Stomach (tissue), 19 donors: ENCODE measurements at places on chromosomes 13 and 19. TPM values are rescaled to one million over a fixed set of nuclear protein-coding genes. Genes with fewer than 3 reads are reported as not detected.
A peak's percentile ranks its signal among the peaks of the same experiment; 100 is the strongest.

GRCh38 chr19:42366673-42367072 lies 23.4 kb downstream of the CNFN start:
- no peak for DNase-seq

Gene SIGLECL1
- total RNA-seq = not detected

Gene PCP2
- total RNA-seq = not detected

DNA sequence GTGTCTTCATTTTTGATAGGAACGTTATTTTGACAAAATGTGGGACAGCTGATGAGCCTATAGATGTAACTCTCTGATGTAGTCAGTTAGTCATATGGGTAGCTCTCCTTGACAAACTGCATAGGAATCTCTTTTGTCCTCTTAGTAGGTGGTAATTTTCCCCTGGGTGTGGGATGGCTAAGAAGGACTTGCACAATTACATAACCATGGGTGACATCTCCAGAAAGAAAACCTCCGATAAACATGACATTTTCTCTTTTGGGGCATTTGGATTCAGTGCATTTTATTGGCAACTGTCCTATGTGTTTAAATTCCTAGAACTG lies 41.8 kb downstream of the IGFL3 start:
- DNase-seq = no peak

Gene NKG7
- total RNA-seq = not detected

DNA sequence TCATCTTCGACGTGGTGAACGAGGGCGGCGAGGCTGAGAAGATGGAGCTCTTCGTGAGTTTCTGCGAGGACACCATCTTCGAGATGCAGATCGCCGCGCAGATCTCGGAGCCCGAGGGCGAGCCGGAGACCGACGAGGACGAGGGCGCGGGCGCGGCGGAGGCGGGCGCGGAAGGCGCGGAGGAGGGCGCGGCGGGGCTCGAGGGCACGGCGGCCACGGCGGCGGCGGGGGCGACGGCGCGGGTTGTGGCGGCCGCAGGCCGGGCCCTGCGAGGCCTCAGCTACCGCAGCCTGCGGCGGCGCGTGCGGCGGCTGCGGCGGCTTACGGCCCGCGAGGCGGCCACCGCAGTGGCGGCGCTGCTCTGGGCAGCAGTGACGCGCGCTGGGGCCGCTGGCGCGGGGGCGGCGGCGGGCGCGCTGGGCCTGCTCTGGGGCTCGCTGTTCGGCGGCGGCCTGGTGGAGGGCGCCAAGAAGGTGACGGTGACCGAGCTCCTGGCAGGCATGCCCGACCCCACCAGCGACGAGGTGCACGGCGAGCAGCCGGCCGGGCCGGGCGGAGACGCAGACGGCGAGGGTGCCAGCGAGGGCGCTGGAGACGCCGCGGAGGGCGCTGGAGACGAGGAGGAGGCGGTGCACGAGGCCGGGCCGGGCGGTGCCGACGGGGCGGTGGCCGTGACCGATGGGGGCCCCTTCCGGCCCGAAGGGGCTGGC lies 52.6 kb downstream of the MAP4K1 start:
- DNase-seq = no peak

DNA sequence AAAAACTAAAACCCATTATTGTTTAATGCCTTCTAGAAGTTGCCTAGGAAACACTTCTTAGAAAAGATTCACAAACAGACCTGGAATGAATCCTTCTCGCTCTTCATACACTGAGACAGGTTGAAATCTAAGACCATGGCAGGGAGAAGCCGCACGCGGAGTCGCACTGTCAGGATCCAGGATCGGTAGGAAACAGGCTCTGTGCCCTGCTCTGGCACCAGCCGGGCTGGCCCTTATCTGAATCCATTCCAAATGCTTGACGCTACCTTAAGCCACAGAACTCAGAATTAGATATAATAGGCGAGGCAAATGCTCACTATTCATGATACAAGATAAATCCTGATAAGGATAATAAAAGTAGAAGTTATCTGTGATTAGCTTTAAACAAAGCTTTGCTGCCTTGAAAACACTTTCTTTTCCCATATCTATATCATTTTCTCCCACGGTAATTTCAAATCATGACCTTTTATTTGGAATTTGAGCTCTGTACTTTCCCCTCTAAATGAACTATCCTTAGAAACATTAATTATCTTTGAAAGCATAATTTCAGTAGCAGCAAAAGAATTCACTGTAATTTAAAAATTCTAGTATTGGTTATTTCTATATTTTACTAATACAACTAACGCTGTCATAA lies 385.6 kb downstream of the IRS2 start:
- DNase-seq = peak; percentile 29

- no peak for DNase-seq
Observed at GRCh38 chr13:23347601-23348000, 85.9 kb downstream of the SACS start.

GRCh38 chr19:17965370-17966128 lies 1.4 kb upstream of the KCNN1 start:
- DNase-seq = no peak

Gene PNMA8A
- not detected for total RNA-seq

- DNase-seq = no peak
Observed at GRCh38 chr13:46817095-46817494, 20.1 kb upstream of the ESD start.

- no peak for DNase-seq
Observed at GRCh38 chr19:18657590-18658365, 20.9 kb downstream of the KLHL26 start.

Gene LYPD4
- total RNA-seq = not detected

DNA sequence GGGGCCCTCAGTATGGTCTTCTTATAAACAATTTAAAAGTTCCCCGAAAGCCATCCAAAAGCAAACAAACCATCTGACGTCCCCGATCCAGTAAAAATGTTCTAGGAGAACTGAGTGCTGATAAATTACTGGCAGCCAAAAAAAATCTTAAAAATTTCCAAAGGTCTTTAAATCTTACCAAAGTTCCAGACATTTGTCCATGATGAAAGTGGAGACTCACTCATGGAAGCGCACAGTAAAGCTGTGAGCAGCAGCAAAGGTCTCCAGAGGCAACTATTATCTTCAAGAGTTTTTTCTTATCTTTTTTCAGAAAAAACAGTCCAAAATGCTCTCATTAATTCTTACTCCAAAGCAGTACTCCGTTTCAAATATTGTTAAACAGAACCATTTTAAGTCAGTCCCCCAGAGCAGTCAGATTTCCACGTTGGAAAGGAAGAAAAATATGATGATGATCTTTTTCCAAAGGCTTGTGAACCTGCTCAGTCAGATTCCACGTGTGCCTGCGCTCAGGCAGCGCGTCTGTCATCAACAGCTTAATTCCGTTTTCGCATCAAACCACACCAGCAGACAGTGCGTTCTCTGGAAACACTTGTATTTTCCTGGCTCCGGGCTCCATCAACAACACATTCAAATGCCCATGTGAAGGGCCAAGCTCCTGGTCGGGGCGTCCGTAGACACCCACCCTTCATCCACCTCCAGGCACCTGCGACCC lies 85.4 kb downstream of the COL4A1 start:
- DNase-seq = no peak

Gene NLRP9
- total RNA-seq = not detected
